ENCODE measurements at places on chromosomes 3 and 15. TPM values are rescaled to one million over a fixed set of nuclear protein-coding genes. Genes with fewer than 3 reads are reported as not detected.

- no peak for DNase-seq
Observed at GRCh38 chr3:155602307-155602706, 142.6 kb downstream of the PLCH1 start.

- no peak for DNase-seq
Observed at GRCh38 chr3:185337231-185337816, 25.6 kb upstream of the MAP3K13 start.

- peak; percentile 83 for DNase-seq
Observed at GRCh38 chr3:29758434-29759322, 477.8 kb downstream of the RBMS3 start.

DNA sequence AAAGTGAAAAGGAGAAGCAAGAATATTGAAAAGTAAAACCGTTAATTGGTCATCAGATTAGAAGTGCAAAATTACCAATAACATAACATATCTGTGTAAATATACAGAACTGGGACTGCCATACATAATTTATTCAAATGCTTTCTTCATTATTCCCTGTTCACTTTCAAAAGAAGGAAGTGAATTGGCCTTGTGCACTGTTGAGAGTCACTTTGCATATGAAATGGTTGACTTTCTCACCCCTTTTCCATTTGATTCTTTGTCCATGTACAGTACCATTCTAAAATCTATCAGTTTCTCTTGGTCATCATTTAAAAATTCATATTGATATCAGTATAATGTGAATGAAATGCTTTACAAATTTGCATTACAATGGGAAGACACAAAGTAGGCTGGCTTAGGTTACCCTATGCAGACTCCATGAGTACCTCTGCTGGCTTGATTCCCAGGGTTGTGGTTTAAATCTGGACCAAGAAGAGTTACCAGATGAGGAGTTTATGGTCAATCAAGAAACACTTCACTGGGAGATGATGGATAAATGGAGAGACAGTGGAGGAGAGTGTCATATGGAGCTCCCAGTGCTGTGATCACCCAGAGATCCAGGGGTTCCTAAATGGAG lies 210.9 kb upstream of the TOPAZ1 start:
- no peak for DNase-seq

- no peak for DNase-seq
Observed at GRCh38 chr3:196867155-196867506, 589 bp upstream of the SENP5 start.

DNA sequence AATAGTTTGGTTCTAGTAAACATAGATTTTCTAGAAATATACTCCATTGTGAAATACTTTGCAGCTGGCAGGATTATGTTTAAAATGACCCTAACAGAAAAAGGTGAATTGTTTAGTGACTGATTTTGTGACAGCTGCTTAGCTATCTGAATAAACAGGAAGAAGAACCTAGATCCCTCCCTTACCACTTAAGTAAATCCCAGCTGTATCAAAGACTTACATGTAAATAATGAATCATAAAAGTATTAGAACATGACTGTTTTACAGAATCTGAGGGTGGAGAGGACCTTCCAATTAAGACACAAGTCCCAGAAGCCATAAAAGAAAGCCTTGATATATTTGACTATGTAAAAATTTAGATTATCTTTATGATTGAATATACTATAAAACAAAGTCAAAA lies 15.9 kb downstream of the SLC49A4 start:
- no peak for DNase-seq

GRCh38 chr3:46607603-46608028 lies 4.7 kb upstream of the FAM240A start:
- DNase-seq = no peak

DNA sequence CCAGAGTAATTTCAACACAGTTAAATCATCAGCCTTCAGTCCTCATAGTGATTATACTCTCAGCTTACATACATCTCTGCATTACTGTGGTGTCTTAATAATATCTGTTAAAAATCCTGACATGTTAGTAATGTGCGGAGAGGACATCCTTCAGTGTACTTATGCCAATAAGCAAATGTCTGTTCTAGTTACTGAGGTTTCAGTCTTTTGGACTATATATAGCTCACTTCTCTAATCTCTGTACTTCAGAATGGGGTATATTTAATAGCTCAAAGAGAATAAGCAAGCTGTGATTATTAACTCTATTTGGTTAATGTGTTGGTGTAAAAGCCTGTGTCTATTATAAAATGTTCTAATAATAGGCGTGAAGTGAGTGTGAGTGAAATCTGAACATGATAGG lies 28.9 kb upstream of the OSTN start:
- DNase-seq = no peak

DNA sequence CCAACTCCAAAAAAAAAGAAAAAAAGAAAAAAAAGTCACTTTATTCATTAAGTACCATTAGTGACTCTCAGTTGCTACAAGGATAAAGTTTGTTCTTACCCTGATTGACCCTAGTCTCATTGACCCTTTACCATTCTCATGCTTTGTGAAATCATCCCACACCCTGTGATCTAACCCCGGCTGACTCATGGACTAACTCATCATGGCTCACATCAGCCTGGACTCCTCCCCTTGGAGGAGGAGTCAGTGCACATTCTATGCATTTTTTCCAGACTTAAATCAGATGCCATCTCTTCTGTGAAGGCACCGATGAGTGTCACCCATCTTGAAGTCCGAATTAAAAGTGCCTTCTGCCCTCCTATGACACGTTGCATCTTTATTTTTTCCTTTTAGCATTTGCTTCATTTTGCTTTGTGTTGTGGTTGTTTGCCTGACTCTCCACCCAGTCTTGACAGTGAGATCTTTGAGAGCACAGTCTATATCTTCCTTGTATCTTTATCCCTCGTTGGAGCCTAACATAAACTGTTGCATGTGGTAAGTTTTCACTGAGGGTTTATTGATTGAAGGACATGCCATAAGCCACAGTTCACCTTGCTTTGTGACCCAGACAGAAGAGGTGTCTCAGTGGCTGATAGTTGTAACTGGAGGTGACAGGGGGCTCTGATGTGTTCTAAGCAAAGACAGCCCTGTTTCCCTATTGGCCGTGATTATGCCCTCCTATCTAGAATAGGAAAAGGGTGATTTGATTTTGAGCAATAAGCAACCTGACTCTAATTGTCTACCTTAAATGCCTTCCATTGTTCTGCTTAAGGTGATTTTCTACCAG lies 72.1 kb downstream of the IL1RAP start:
- no peak for DNase-seq

DNA sequence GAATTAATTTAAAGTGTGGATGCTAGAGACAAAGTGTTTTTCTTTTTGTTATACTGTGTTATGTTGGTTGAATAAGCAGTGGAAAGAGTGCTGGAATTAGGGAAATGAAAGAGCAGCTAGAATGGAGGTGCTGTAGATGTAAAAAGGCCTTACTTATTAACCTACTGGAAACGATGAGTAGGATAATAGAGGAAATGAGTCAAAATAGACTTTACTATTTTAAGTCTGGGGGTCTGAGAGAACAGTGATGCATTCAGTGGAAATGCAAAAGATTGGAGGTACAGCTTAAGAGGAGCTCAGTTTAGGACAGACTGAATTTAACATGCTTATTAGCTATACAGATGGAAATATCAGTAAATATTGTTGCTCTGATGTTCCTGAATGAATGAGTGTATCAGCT lies 674.0 kb downstream of the OTOL1 start:
- no peak for DNase-seq

C3orf20 gene
- 0.18 TPM for polyA plus RNA-seq

SATB1 gene
- 40.0 TPM for polyA plus RNA-seq

GOLGA8R gene
- polyA plus RNA-seq = 13.7 TPM

ATP13A5 gene
- polyA plus RNA-seq = 0.89 TPM
